ENCODE measurements at places on chromosomes 1 and 21. TPM values are rescaled to one million over a fixed set of nuclear protein-coding genes. Genes with fewer than 3 reads are reported as not detected.

GRCh38 chr1:67710417-67710816 lies 25.4 kb downstream of the GADD45A start:
- H3K36me3 ChIP-seq: no peaks in the 10 kb centered on the region
- H3K27ac ChIP-seq: no peak overlapping the region
- no peak overlapping the region for H3K4me3 ChIP-seq

Gene DEDD
- 17.7 TPM for polyA plus RNA-seq

- H3K4me3 ChIP-seq: no peak overlapping the region
- DNase-seq: no peak
- H3K36me3 ChIP-seq: no peaks in the 10 kb centered on the region
- no peaks in the 10 kb centered on the region for H3K4me1 ChIP-seq
- no peak overlapping the region for H3K27ac ChIP-seq
Measured at GRCh38 chr1:3581296-3582036, 29.8 kb downstream of the MEGF6 start.

- no peak overlapping the region for H3K4me3 ChIP-seq
- no peaks in the 10 kb centered on the region for H3K4me1 ChIP-seq
- H3K27me3 ChIP-seq: no peaks in the 10 kb centered on the region
- no peaks in the 10 kb centered on the region for H3K36me3 ChIP-seq
- H3K27ac ChIP-seq: no peak overlapping the region
Measured at GRCh38 chr1:219067350-219067712, 106.3 kb upstream of the LYPLAL1 start.

GRCh38 chr1:6218375-6219164 lies 12.7 kb downstream of the RNF207 start:
- H3K4me3 ChIP-seq: no peak overlapping the region
- H3K4me1 ChIP-seq: no peaks in the 10 kb centered on the region
- no peak for DNase-seq
- H3K27me3 ChIP-seq: no peaks in the 10 kb centered on the region

- H3K27ac ChIP-seq: no peak overlapping the region
- H3K27me3 ChIP-seq: no peaks in the 10 kb centered on the region
- H3K36me3 ChIP-seq: no peaks in the 10 kb centered on the region
- H3K4me1 ChIP-seq: no peaks in the 10 kb centered on the region
Measured at GRCh38 chr1:77385551-77385950, 103.7 kb downstream of the AK5 start.

GRCh38 chr1:229815961-229816360 lies 189.9 kb downstream of the URB2 start:
- no peaks in the 10 kb centered on the region for H3K4me1 ChIP-seq
- no peak for DNase-seq
- H3K36me3 ChIP-seq: no peaks in the 10 kb centered on the region
- H3K27me3 ChIP-seq: no peaks in the 10 kb centered on the region
- H3K27ac ChIP-seq: no peak overlapping the region
- no peak overlapping the region for H3K4me3 ChIP-seq

GRCh38 chr1:212637902-212638301 lies 29.3 kb downstream of the ATF3 start:
- H3K4me1 ChIP-seq: peaks cover 2% of the 10 kb centered on the region
- no peak overlapping the region for H3K4me3 ChIP-seq
- H3K27me3 ChIP-seq: no peaks in the 10 kb centered on the region
- peak overlapping the region; percentile 27 for H3K27ac ChIP-seq

Gene CCDC17
- polyA plus RNA-seq: 0.30 TPM

GRCh38 chr1:206734499-206735142 lies 36.0 kb upstream of the IL19 start:
- H3K4me1 ChIP-seq: no peaks in the 10 kb centered on the region
- peaks cover 33% of the 10 kb centered on the region for H3K36me3 ChIP-seq
- no peak overlapping the region for H3K27ac ChIP-seq

- no peak within 1 kb of the TSS for H3K27ac ChIP-seq
- H3K27me3 ChIP-seq: no peaks in the 10 kb centered on the region
- peak within 1 kb of the TSS; percentile 1 for H3K4me3 ChIP-seq
- no peak for DNase-seq
Measured at GRCh38 chr21:29939924-29940275, at the start of gene GRIK1. GRIK1 (minus strand) TSS chr21:29939996.

DNA sequence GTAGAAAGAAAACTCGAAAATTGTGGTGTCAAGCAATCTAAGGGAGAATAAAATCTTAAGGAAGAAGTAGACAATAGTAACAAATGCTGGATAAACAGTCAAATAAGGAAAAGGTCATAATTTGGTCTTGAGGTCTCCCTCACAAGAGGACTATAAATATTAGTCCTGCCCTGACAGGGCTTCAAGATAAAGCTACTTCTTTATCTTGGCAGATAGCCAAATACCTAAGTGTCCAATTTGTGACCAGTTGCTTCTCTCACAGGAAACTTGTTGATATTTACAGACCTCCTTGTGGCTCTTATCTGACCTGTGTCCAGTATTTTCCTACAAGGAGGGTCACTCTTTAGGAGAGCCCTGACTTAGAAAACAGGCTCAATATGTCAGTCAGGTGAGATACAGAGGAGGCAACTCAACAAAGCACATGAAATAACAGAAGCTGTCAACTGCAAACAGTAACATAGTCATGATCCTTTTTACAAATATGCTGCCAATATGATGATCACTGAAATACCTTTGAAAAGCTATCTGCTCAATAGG lies 88.8 kb downstream of the TNNI3K start:
- H3K4me3 ChIP-seq: no peak overlapping the region
- no peaks in the 10 kb centered on the region for H3K27me3 ChIP-seq
- H3K36me3 ChIP-seq: no peaks in the 10 kb centered on the region
- no peak overlapping the region for H3K27ac ChIP-seq
- no peaks in the 10 kb centered on the region for H3K4me1 ChIP-seq

DNA sequence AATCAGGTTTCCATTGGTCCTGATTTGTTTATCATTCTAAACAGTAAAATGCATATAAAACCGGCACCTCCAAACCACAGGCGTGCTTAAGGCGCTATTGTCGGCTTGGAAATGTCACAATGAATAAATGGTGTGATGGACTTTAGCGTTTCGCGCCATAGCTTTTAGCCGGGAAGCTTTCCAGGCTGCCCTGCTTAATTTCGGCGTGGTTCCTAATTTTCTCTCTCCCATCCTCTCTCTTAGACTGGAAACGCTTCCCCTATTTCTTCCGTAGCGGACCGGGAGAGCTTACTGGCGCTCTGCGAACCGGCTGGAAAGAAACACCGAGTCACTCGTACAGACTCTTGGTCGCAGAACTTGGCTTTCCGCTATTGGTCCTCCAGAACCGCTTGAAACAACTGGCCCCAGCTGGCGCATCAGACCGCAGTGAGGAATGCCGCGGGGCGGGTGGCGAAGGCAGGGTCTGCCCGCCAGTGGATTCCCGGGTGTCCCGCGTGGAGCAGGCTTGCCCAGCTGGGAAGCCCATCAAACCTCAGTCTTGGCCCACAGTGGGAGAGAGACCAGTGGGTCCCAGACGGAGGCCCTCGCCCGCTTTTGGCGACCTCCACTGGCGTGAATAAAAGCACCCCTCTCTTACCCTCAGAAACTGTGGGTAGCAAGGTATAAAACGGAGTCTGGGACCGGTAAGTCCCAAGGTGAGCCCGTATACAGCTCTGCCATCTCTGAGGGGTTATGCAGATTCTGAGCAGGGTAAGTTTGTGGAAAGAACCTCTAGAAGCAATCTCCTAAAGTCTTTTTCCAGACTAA lies 4.0 kb upstream of the LHX8 start:
- H3K27me3 ChIP-seq: peaks cover 4% of the 10 kb centered on the region

GRCh38 chr21:34100790-34101189 lies 27.4 kb downstream of the MRPS6 start:
- no peak overlapping the region for H3K27ac ChIP-seq
- H3K36me3 ChIP-seq: peaks cover 3% of the 10 kb centered on the region
- DNase-seq: no peak
- no peak overlapping the region for H3K4me3 ChIP-seq

- H3K27me3 ChIP-seq: no peaks in the 10 kb centered on the region
- peak overlapping the region; percentile 45 for H3K27ac ChIP-seq
- H3K4me1 ChIP-seq: no peaks in the 10 kb centered on the region
- no peak overlapping the region for H3K4me3 ChIP-seq
- no peaks in the 10 kb centered on the region for H3K36me3 ChIP-seq
Measured at GRCh38 chr1:202589190-202589930, 120.9 kb downstream of the SYT2 start.

Measured in liver (tissue), 10 donors.